ENCODE measurements at places on chromosomes 2 and 18.

DNA sequence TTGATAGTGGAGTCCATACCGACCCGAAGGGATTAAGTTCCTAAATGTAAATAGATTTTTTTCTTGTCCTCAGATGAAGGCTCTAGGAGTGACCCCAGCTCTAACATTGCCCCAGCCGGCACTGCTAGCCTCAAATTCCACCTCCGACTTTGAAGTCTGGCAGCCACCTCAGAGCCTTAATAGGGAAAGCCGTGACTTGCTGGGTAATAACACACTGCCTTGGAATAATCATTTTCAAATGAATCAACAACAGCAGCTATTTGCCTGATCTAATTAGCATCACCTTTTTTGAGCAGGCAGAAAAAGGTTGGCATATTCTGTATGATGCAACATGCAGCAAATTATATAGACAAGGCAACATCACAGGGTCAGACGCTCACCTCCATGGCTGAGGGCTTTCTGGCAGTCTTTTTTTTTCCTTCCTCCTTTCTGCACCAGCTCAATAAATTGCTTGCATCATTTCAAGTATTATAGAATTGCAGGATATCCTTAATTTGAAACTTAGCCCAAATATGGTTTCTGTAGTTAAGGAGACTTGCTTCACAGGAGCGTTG, 276.5 kb upstream of the ATP5MC3 start:
- no peak for DNase-seq

DNA sequence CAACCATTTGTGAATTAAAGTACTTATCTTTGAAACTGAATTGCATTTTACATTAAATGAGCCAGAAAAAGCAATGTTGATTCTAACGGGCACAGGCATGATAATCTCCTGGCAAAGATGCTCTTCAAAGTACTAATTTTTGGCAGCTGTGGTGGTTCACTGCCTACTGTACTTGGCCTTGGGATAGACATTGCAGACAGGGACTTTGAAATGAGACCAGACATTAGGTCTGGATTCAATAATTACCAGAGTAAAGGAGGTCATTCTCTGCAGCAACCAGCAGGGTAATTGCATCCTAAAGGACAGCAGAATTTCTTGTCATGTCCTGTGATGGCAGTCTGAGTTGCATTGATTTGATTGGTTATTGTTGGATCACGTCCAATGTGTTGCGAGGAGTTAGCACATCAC, 986.5 kb downstream of the TDRD15 start:
- DNase-seq = no peak

- DNase-seq = no peak
These were observed 97.4 kb downstream of the MEP1B start for GRCh38 chr18:32287249-32287648.

GRCh38 chr2:107810734-107811133, 16.0 kb upstream of the RGPD4 start:
- no peak for DNase-seq

GRCh38 chr2:128520791-128521190, 202.1 kb upstream of the HS6ST1 start:
- peak; percentile 56 for DNase-seq

GRCh38 chr2:207770602-207771404, 1.1 kb upstream of the FZD5 start:
- no peak for DNase-seq

GRCh38 chr2:32862269-32863055, 84.3 kb upstream of the LTBP1 start:
- DNase-seq = no peak

DNA sequence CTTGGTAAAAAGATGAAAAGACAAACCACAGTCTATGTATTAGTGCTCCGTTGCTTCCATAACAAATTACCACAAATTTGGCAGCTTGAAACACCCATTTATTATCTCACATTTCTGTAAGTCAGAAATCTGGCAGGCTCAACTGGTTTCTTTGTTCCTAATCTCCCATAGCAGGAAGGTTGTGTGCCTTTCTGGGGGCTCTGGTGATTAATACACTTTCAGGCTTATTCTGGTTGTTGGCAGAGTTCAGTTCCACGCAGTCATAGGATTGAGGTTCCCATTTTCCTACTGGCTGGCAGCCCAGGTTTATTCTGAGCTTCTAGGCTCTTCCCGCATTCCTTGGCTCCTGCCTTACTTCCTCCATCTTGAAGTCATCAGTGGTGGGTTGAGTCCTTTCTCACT, 189.3 kb downstream of the ANAPC1 start:
- DNase-seq = no peak

GRCh38 chr2:6916736-6917070, 509 bp upstream of the RNF144A start:
- DNase-seq = no peak

DNA sequence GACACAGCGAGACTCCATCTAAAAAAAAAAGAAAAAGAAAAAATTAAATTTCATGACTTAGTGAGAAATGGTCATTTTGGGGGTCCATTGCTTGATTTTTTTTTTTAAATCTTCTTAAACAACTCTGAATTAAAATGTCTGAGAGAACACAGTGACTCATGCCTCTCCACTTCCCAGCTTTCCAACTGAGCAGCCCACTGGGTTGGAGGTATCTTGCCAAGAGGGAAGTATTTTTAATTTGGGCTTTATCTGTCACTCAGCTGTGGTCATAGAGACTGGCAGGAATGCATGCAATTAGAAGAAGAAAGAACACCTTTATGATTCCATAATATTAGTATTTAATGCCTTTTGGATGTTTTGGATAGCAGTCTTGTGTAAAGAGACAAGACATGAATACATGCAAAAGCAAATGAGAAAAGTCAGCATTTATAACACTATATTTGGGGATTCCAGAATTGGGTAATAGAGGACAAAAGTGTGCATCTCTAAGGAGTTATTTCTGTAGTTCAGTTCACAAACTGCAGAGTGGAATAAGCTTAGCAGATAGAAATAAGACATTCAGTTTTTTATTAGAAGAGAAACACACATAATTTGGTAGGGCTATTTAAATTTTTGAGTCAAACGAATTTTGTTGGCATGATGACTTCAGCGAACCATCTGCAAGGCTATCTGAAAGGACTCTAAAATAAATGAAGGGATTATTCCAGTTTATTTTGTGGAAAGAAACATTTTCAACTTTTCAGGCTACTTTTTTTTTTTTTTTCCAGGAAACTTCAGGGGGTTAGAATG, 254.8 kb downstream of the TGIF1 start:
- DNase-seq = peak; percentile 79

GRCh38 chr2:118530976-118531375, 316.5 kb downstream of the EN1 start:
- no peak for DNase-seq

DNA sequence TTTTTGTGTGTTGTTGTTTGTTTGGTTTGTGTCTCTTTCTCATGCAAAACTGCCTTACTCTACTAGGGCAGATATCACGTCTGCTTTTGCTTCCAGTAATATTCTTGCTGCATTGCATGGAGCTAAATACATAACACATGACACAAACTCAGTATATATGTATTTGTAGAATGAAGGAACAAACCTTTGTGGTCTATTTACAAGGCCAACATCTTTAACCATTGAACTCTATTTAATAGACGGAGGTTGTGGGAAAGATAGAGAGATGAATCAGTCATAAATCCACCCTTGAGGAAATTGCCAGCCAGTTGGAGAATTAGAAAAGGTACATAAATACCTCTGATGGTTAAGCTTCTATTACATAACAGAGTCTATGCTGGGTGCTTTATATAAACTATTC, 26.0 kb upstream of the IL1RL1 start:
- DNase-seq = no peak

All from inflammatory macrophage treated with lipopolysaccharide for 1 hour (primary cell).